ENCODE measurements at places on chromosomes 16 and 17.
A peak's percentile ranks its signal among the peaks of the same experiment; 100 is the strongest.

DNA sequence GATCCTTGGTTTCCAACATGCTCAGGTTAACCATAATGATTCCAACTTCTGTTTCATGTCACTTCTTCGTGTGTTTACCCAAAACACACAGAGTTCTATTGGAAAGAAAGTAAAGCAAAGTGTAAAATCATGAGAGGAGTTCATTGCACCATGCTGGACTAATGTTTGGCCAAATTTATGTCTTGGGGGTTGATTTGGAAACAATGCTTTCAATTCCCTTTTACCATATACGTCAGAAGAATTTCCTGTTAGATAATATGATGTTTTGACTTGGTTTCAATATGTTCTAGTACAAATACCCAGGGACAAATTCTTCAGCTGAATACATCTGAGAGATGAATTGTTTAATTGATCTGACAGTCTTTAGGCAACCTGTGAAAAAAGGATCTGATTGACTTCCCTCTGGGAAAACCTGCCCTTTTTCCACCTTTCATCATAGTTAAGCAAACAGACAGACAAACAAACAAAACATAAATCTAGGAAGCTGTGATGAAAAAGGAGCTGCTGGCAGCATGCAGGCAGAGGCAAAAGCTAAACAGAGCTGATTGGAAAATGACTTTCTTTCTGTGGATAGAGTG lies 26.0 kb upstream of the MPHOSPH6 start:
- no peak for DNase-seq

GRCh38 chr16:24852281-24852721 lies 6.5 kb downstream of the SLC5A11 start:
- DNase-seq = no peak

DNA sequence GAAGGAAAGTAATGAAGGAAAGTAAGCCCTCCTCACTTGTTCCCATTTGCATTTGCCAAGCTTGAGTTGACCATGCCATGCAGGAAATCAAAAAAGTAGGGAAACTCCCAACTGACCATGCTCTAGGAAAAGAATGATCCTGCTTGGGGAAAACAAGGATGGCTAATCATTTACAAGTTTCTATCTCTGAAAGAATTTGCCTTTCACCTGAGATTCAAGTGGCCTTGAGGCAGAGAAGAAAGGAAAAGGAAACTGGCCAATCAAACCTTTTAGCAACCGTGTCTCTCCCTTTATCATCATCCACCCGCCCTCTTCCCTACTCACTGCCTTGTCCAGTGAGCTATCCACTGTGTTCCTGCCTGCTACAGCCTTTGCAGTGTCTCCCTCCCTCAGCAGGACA lies 757.2 kb upstream of the SOX9 start:
- DNase-seq = no peak

GRCh38 chr17:80773243-80773991 lies 218.2 kb upstream of the CHMP6 start:
- DNase-seq = no peak

DNA sequence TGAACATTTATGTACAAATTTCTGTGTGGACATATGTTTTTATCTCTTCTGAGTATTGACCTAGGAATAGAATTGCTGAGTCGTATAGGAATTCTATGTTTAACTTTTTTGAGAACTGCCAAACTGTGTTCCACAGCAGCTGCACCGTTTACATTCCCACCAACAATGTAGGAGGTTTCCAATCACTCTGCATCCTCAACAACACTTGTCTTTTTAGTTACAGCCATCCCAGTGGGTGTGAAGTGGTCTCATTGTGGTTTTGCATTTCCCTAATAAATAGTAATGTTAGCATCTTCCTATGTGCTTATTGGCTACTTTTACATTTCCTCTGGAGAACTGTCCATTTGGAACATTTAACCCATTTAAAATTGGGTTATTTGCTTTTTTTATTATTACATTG lies 36.6 kb upstream of the NACA2 start:
- DNase-seq = no peak

DNA sequence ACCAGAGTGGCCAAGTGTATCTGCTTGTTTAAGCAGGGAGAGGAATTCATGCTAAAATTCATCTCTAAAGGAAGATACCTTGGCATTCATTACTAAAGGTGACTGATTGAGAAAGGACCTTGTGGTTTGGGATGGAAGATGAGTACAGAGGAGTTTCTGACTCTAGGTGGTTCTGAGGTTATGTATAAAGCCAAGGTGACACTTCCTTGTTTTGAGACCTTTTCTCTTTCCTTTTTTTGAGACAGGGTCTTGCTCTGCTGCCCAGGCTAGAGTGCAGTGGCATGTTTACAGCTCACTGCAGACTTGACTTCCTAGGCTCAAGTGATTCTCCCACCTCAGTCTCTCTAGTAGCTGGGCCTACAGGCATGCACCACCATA lies 9.1 kb downstream of the ABHD15 start:
- DNase-seq = no peak

DNA sequence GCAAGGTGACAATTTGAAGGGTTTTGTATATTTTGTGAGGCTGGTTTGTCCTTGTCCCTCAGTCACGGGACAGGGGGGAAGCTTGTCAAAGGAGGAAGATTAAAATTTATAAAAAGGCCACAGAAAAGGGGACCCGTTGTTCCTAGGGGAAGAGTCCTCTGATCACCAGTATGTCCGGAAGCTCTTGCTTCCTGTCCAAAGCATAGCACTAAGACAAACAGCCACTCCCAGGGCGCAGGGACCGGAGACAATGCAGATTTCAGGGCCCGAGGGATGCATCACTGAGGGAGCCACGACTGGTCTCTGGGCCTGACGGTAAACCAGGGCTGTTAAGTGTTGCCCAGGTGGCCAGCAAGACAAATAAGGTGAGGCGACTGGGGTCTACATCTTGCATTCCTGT lies 95.2 kb downstream of the MAF start:
- DNase-seq = no peak

GRCh38 chr17:66175892-66176291 lies 16.0 kb downstream of the CEP112 start:
- no peak for DNase-seq

GRCh38 chr16:10202649-10203048 lies 20.4 kb upstream of the GRIN2A start:
- no peak for DNase-seq

- DNase-seq = peak; percentile 32
Observed at GRCh38 chr17:45172541-45173286, 11.0 kb downstream of the HEXIM2 start.

DNA sequence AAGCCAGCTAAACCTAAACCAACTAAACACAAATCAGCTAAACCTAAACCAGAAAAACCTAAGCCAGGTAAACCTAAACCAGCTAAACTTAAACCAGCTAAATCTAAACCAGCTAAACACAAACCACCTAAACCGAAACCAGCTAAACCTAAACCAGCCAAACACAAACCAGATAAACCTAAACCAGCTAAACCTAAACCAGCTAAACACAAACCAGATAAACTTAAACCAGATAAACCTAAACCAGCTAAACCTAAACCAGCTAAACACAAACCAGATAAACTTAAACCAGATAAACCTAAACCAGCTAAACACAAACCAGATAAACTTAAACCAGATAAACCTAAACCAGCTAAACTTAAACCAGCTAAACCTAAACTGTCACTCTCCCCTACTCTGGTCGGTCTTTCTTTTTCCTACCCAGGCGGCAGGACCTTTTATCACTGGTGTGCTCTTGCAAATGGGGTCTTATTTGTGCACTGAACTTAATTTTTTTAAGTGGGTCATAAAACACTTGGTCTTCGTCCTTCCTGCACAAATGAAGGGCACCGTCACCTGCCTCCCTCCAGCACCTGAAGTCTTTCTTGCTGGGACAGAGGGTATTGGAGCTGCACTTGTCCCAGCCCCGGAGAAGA lies 7.2 kb downstream of the EVPL start:
- DNase-seq = no peak

Measured in LoVo (cell line).